OCI-M1 (cell line): ENCODE measurements at places on chromosomes 16 and 17.

GRCh38 chr16:74627506-74628220 lies 20.7 kb upstream of the GLG1 start:
- no peak for DNase-seq

DNA sequence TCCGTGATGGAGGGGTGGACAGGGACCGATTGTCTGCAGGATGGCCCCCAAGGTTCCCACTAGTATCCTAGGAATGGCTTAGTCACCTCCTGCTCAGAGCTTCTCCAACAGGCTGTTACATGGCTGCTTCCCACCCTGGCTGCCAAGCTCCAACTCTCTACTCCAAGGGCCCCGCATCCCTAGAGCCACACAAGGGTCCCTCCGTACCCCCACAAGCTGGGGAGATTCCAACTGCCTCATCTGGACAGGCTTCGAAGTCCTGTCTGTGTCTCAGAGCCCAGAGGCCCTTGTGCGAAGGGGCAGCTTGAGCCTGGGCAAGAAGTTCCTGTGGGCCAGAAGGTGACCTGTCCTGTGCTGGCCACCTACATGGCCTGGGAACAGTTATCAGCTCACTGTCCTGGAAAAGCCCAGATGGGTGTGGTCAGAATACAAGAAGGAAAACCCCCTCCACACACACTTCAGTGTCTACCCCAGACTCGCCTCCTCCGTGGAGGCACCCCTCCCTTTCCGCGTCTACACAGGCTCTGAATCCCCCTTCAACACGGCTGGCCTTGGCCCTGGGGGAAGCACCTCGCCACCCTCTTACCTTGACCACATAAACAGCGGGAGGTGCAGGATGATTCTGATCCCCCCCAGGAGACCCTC lies 586 bp downstream of the MEAK7 start:
- peak; percentile 46 for DNase-seq

- DNase-seq, result peak; percentile 58
Measured at GRCh38 chr16:85557083-85557970, 55.8 kb upstream of the GSE1 start.

DNA sequence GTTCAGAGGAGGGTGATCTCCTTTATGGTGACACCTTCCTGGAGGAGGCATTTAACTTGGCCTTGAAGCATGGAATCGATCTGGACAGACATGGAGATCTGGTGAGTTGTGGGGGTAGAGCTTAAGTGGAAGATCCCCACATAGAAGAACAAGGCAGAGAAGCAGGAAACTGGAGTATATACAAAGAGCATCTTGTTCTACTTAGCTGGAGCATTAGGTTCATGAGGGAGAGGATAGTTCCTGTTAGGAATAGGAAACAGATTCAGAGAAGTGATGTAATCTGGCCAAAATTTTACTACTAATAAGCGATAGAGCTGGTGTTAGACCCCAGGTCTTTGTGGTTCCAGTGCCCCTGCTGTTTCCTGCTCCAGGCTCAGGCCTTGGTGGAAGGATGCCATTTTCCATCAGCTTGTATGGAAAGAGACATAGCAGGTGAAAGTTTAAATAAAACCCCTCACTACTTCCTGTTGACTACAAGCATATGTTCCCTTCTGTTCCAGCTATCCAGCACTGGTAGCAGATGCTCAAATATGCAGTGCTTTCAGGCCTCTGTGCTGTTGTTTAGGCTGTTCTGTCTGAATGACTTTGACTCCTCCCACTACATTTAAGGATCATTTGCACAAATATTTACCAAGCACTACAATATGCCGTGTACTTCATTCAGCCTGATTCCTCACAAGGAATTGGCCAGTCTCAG lies 9.4 kb downstream of the RPAIN start:
- DNase-seq, result no peak

- DNase-seq, result no peak
Measured at GRCh38 chr17:46053911-46054534, 55.0 kb downstream of the STH start.

GRCh38 chr17:43846221-43846712 lies 709 bp upstream of the CD300LG start:
- peak; percentile 89 for DNase-seq

GRCh38 chr17:379531-380465 lies 27.2 kb upstream of the RPH3AL start:
- no peak for DNase-seq

DNA sequence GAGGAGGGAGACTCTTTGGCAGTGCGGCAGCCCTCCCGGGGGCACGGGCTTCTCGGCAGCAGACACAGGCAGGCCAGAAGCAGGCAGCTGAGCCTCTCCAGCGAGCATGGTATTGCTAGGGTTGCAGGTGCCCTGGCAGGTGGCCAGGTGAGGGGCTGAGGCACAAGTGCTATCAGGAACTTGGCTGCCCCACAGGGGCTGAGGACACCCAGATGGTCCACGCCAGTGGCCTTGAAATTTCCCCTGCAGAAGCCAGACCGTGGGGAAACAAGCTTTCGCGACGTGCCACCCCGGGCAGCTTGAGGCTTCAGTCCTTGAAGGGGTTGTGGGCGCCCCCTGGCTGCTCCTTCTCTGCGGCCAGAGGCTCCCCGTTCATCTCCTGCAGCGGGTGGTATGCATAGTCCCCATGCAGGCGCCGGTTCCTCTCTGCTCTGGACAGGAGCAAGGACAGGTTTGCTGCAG lies 8.5 kb downstream of the NAGPA start:
- no peak for DNase-seq

GRCh38 chr16:48590476-48590875 lies 19.5 kb downstream of the N4BP1 start:
- DNase-seq, result no peak
